ENCODE measurements at places on chromosomes 16 and 17. TPM values are rescaled to one million over a fixed set of nuclear protein-coding genes. Genes with fewer than 3 reads are reported as not detected.

LRRC75A gene
- 0.72 TPM for total RNA-seq

WFDC1 gene
- 2.4 TPM for total RNA-seq

BAHCC1 gene
- 8.0 TPM for total RNA-seq

CLEC3A gene
- total RNA-seq, result not detected

PIMREG gene
- total RNA-seq, result 24.6 TPM

HSD17B2 gene
- 120 TPM for total RNA-seq

MPV17L gene
- total RNA-seq, result 0.72 TPM

CACNG5 gene
- not detected for total RNA-seq

C17orf107 gene
- 6.1 TPM for total RNA-seq

AOC3 gene
- 0.22 TPM for total RNA-seq

ARHGAP44 gene
- total RNA-seq, result 0.44 TPM

CEMP1 gene
- total RNA-seq, result not detected

CCL4 gene
- total RNA-seq, result not detected

IL17C gene
- total RNA-seq, result not detected

DNAI2 gene
- total RNA-seq, result not detected

ST6GALNAC2 gene
- total RNA-seq, result 1.3 TPM

CREBBP gene
- total RNA-seq, result 28.8 TPM

NPIPA3 gene
- total RNA-seq, result 0.29 TPM

GPRC5B gene
- 11.2 TPM for total RNA-seq

EFCAB5 gene
- total RNA-seq, result 0.22 TPM

C16orf74 gene
- total RNA-seq, result 21.8 TPM
